ENCODE measurements at places on chromosomes 7 and 10.

- no peak for DNase-seq
Observed at GRCh38 chr10:60607372-60607771, 170.9 kb upstream of the CDK1 start.

GRCh38 chr7:101910991-101911799, 93.8 kb downstream of the CUX1 start:
- no peak for DNase-seq

DNA sequence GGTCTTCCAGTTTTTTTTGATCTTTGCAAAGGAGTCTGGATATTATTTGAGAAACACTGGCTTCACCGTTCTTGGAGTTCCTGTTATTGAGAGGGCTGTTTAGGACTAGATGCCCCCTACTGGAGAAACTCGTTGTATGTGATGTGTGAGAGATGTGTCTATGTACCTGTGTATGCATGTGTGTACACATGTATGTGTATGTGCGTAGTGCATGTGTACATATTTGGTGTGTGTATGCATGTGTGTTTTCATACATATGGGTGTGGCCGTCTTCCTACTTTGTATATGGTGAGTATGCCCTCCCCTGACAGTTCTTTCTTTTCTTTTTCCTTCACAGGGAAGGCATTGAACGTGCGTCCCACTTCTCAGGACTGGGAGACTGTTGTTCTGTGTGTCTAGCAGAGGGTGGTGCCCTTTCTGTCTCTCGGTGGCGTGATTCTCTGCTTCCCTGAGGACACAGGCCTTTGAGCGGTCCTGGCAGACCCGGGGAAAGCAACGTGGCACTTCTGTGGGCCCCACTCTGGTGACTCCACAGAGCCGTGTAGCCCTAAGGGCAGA, 3.0 kb upstream of the CALHM3 start:
- no peak for DNase-seq

- DNase-seq: no peak
Observed at GRCh38 chr7:116495736-116496135, 3.8 kb upstream of the CAV2 start.

- no peak for DNase-seq
Observed at GRCh38 chr7:3437467-3437866, 136.4 kb downstream of the SDK1 start.

DNA sequence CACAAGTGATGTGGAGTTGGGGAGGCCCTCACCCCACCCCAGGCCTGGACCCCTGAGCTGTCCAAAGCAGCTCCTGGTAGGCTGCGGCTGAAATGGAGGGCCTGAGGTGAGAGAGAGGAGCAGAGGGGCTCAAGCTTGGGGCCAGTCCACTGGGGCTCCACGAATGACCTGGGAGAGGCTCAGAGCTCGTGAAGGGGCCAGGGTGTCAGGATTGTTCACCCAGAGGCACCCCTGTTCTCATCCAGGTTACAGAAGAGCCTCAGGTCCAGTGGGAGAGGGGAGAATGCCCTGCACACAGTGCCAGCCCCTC, 102.2 kb upstream of the RET start:
- DNase-seq: no peak

DNA sequence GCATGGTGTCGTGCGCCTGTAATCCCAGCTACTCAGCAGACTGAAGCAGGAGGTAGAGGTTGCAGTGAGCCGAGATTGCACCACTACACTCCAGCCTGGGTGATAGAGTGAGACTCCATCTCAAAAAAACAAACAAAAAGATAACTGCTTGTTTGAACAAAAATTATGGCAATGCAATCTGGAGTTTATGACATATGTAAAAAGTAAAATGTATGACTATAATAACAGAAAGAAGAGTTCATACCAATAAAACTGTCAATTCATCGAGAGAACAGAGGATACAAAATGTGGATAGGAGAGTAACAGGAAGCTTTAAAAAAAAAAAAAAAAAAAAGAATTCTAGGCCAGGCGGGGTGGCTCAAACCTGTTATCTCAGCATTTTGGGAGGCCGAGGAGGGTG, 19.2 kb downstream of the SLC25A16 start:
- no peak for DNase-seq

DNA sequence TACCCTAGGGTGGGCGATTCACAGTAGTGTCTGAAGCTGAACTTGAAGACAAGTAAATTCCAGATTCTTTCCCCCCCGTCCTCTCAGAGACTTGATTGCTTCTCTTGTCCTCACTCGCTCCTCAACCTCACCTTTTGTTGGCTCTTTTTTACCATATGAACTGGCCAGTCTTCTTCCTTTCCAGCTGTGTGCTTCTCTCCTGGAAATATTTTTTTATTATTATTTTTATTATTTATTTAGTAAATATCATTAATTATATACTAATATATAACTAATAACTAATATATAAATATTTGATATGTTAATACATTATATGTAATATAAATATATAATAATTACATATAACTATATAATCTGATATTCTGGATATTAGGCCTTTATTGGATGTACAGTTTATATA, 484.3 kb downstream of the GALNT17 start:
- DNase-seq: no peak

GRCh38 chr7:75925717-75926435, 10.9 kb downstream of the POR start:
- no peak for DNase-seq

GRCh38 chr7:5470167-5470532, 46.5 kb upstream of the TNRC18 start:
- no peak for DNase-seq

- DNase-seq: no peak
Observed at GRCh38 chr7:49400891-49401550, 372.4 kb upstream of the VWC2 start.

DNA sequence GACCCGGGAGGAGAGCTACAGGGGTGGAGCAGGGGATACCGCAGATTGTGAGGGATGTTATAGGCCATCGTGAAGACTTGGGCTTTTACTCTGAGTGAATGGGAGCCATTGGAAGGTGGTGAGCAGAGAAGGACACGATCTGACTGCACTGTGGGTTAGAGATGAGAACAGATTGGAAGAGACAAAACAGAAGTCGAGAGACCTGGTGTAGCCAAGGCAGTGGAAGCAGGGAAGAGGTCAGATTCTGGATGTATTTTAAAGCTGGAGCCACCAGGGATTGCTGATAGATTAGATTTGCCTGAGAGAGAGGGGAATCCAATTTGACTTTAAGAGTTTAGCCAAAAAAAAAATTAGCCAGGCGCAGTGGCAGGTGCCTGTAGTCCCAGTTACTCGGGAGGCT, 21.6 kb upstream of the EEPD1 start:
- DNase-seq: no peak

DNA sequence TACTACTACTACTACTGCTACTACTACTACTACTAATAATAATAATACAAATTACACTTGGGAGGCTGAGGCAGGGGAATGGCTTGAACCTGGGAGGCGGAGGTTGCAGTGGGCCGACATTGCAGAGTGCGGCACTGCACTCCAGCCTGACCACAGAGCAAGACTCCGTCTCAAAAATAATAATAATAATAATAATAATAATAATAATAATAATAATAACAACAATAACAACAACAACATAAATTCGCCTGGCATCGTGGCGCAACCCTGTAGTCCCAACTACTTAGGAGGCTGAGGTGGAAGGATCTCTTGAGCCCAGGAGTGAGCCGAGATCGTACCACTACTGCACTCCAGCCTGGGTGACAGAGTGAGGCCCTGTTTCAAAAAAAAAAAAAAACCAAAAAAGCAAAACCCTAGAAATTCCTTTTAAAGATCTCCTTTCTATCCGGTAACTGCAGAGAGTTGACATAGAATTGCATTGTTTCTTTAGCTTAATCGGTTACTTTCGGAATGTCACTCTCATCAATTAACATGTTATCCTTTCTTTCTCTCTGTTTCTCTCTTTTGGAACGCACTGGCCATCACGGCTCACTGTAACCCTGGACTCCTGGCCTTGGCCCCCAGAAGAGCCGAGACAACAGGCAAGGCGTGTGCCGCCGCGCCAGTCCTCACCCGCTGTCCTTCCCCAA, 972 bp downstream of the PHYH start:
- no peak for DNase-seq

- no peak for DNase-seq
Observed at GRCh38 chr7:52656098-52656497, 379.3 kb upstream of the POM121L12 start.

GRCh38 chr7:83465643-83466042, 183.3 kb downstream of the SEMA3E start:
- no peak for DNase-seq

GRCh38 chr10:90480466-90480865, 377.4 kb downstream of the HTR7 start:
- no peak for DNase-seq

DNA sequence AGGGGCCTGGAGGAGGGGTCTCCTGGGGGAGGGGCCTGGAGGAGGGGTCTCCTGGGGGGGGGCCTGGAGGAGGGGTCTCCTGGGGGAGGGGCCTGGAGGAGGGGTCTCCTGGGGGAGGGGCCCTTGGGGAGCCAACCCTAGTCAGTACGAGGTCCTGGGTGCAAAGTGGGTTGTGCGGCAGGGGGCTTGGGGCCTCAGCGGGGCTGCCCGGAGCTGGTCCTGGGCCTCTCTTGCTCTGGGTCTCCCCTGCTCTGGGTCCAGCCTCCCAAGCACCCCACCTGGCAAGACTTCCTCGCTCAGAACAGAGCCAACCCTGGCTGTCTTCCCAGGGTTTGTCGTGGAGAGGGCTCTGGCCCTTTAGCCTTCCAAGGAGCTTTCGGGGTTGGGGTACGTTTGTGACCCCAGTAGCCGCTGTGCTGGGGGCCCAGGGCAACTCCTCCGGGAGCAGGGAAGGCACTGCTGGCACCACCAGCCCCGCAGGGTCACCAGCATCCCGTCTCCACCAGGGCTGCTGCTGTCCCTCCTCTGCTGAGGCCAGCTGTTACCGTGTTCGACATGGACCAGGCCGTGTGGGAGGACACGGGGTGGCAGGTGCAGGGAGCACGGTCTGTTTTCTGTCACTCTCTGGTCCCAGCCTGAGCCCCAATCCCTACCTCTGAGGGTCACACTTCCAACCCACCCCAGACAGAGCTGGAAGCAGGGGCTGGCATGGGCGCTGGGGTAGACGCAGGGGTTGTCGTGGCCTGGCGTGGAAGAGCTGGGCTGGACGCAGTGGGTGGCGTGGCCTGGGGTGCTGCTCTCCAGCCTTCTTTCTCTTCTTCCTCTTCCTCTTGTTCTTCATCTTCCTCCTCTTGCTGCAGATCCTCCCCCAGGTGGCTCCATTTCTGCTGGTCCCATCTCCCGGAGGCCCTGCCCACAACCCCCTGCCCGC, 22.8 kb downstream of the PWWP2B start:
- no peak for DNase-seq

- DNase-seq: no peak
Observed at GRCh38 chr10:70513848-70514309, 35.3 kb downstream of the PALD1 start.

DNA sequence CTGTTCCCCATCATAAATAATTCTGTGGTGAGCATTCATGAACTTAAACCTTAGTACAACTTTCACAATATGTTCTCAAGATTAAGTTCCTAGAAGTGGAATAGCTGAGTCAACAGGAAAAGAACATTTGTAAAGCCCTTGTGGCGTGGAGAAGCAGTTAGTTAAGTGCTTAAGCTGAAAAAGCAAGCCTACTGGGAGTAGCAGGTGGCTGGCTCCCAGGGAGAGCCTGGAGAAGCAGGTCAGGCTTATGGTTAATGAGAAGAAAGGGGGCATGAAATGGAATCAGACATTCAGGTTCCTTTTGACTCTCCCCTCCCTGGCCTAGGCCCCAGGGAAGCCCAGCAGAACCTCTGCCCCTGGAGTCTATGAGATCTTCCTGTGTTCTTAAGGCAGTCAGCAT, 35.3 kb downstream of the VSTM4 start:
- no peak for DNase-seq

DNA sequence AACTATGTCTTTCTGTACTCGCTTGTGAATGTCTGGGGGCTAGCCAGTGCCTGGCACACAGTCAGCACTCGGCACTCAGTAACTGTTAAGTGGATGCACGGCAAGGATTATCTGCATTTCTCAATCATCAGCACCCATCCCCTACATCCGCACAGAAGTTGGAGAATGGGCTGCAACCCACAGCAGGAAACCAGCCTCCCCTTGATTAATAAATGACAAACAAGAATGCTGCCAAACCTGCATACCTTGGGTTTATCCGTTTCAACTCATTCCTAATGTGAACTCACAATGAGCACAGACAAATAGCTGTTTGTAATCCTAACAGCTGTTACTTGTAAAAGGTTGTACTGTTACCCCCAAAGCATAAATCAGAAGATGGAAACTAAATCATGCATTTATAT, 28.9 kb downstream of the PPP1R3C start:
- no peak for DNase-seq

GRCh38 chr7:155527664-155528063, 18.7 kb downstream of the CNPY1 start:
- DNase-seq: no peak

DNA sequence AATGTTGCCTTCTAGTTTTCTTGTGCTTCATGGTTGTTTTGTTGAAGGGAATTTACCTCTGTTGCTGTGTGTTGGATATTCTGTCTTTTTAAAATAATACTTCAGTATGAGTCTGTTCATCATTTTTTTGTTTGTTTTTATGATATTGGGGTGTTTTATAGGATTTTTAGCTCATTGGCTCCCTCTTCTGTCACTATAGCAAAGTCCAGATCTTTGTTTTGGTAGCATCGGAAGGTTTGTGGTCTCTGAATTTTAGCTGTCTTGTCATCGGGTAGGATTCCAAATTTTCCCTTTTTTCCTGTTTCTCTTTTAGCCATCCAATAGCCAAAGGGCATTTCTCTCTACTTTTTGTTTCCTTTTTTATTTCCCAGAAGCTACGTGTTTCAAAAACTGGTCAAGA, 91.4 kb downstream of the EXOC4 start:
- no peak for DNase-seq

- no peak for DNase-seq
Observed at GRCh38 chr10:123560301-123561140, 105.6 kb upstream of the GPR26 start.

GRCh38 chr7:154770962-154771361, 232.0 kb downstream of the PAXIP1 start:
- DNase-seq: no peak

DNA sequence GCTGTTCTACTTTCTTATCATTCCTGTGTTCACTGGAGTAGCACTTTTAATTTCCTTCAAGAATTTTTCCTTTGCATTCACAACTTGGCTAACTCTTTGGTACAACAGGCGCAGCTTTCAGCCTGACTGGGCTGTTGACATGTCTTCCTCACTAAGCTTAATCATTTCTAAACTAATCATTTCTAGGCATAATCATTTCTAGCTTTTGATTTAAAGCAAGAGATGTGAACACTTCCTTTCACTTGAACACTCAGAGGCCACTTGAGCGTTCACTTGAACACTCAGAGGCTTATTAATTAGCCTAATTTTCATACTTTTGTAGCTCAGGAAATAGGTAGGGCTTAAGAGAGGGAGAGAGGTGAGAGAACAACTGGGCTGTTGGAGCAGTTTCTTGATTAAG, 15.9 kb downstream of the C10orf90 start:
- DNase-seq: no peak

- no peak for DNase-seq
Observed at GRCh38 chr7:50815138-50815537, 32.4 kb upstream of the GRB10 start.

GRCh38 chr10:11853468-11853867, 30.3 kb downstream of the PROSER2 start:
- DNase-seq: no peak
